ENCODE measurements at places on chromosomes 2 and 18. TPM values are rescaled to one million over a fixed set of nuclear protein-coding genes. Genes with fewer than 3 reads are reported as not detected.

DNA sequence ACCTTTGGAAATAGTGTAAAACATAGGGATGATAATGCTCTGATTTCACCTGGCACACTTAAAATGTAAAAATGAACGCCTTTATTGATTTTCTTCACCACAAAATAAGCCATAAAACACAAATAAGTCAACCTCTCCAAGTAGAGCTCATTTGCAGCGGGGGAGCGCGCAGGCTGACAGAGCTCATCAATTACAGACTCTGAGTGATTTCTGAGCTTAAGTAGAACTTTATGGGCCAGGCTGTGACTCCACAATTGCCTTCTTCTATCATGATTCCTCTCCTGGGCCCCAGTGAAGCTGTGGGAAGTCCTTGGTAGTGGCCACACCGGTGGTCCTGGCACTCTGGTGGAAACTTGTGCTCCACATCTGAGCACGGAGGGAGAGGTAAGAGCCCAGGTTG lies 789.0 kb upstream of the RAB6C start:
- no peak for DNase-seq

- DNase-seq = no peak
These were observed 124.5 kb downstream of the DCDC2C start for GRCh38 chr2:3827673-3828575.

- no peak for DNase-seq
These were observed 147.4 kb downstream of the CERS6 start for GRCh38 chr2:168603439-168603961.

GRCh38 chr2:128798502-128799283 lies 480.0 kb upstream of the HS6ST1 start:
- DNase-seq = no peak

Gene INHA
- total RNA-seq = 1.2 TPM

DNA sequence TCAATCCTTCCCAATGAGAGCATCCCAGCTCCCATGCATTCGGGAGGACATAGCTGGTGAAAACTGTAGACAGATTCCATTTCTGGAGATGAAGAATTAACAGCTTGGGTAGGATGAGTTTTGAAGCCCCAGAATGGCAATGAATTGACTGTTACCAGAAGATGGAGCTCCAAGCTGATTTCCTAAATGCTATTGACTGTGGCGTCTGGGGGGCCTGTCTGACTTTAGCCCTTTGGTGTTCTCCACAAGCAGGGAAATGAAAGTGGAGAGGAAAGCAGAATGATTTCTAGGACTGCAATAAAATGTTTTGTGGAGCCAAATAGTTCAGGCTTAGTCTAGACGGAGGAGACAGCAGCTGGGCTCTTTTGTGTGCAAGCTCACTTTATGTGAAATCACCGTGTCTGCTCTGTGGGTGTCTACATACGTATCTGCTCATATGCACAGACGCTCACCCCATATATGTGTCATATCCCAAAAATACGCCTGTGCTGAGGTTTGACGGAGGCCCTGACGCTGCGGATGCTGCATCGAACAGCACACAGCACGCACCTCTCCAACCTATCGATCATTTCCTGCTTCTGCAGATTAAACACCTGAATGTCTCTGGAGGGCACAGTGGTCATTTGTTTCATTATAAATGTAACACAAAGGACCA lies 166.4 kb upstream of the PXDN start:
- no peak for DNase-seq

Gene FHOD3
- 24.9 TPM for total RNA-seq

GRCh38 chr18:77119851-77120491 lies 12.6 kb downstream of the MBP start:
- DNase-seq = no peak

DNA sequence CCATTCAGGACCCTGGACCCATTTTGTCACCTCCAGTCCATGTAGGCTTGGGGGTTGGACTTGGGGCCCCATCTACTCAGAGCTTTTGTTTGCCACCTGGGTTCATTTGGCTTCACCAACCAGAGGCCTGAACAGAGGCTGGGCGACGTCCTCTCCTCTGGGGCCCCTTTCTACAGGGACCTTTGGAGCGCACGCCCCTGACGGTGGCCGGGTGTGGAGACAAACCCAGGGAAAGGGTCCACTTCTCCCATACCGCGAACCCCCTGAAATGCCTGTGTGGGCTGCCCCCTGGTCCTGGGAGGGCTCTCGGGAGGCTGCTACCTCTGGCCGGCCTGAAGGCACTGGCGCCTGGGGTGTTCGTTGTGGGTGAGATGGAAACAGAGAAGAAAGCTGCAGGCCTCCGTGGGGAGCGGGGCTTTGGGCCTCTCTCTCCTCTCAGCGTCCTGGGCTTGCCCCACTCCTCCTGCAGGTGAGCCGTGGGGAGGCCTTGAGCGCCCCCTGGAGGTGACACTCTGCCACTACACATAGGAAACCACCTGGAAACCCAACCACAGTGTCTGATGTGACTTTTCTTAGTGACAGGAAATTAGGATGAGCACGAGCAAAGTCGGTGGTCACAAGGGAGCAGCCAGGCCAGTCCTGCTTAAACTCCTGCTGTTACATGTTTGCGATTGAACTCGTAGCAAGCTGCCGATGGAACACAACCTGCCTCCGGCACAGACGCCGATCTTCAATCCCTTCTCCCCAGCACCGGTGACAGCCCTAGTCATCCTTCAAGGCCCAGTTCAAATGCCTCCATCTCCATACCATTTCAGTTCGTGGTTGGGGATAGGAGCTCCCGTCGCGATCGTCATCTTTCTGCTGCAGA lies 12.0 kb upstream of the NTSR2 start:
- no peak for DNase-seq

Gene DYSF
- 15.2 TPM for total RNA-seq

GRCh38 chr18:48163738-48164115 lies 233.3 kb upstream of the SMAD2 start:
- DNase-seq = no peak

Gene TWSG1
- 107 TPM for total RNA-seq

GRCh38 chr2:216181953-216182461 lies 72.9 kb downstream of the XRCC5 start:
- DNase-seq = no peak

GRCh38 chr2:138333677-138334076 lies 167.9 kb upstream of the SPOPL start:
- no peak for DNase-seq

- no peak for DNase-seq
These were observed 488.4 kb downstream of the ADCYAP1 start for GRCh38 chr18:1392865-1393734.

DNA sequence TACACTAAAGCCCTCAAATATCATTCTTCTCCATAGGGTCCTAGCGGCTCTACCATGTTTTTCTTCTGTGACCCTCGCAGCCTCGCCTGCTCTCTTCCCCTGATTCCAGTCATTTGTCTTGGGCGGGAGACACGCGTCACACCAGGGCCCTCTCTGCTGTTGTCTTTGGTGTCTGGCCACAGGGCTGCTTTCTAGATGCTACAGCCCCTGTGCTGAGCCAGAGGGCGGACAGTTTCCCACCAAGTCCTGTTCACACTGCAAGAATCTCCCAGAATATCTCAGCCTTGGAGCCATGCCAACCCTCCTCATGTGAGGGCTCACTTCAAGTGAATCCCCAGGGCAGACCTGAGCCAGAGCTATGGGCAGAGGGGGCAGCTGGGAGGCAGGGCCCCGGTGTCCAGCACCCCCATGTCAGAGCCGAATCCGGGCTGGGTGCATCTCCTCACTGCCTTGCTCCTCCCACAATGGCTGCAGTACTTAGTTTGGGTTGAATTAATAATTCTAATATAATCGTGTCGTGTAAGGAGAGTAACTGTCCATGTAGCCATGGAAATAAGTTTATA lies 42.1 kb downstream of the DIPK1C start:
- DNase-seq = no peak

- no peak for DNase-seq
These were observed 46.9 kb upstream of the CD28 start for GRCh38 chr2:203659331-203660049.

DNA sequence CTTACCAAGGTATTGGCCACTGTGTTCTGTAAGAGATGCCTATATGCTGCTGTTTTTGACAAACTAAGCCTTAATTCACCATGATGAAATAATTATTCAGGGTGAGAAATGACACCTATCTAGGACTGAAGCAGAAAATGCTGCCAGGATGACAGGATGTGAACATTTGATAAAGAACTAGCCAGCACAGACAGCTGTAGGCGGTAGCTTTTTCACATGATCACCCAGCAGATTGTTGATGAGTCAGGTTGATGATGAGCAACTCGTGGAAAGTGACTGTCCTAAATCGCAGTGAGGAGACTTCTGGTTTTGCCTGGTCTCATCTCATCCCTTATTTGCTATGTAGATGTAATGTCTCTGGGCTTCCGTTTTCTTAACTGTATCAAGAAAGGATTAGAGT lies 144.1 kb downstream of the PRPF40A start:
- DNase-seq = no peak

GRCh38 chr2:233699424-233700027 lies 6.8 kb downstream of the UGT1A6 start:
- no peak for DNase-seq

DNA sequence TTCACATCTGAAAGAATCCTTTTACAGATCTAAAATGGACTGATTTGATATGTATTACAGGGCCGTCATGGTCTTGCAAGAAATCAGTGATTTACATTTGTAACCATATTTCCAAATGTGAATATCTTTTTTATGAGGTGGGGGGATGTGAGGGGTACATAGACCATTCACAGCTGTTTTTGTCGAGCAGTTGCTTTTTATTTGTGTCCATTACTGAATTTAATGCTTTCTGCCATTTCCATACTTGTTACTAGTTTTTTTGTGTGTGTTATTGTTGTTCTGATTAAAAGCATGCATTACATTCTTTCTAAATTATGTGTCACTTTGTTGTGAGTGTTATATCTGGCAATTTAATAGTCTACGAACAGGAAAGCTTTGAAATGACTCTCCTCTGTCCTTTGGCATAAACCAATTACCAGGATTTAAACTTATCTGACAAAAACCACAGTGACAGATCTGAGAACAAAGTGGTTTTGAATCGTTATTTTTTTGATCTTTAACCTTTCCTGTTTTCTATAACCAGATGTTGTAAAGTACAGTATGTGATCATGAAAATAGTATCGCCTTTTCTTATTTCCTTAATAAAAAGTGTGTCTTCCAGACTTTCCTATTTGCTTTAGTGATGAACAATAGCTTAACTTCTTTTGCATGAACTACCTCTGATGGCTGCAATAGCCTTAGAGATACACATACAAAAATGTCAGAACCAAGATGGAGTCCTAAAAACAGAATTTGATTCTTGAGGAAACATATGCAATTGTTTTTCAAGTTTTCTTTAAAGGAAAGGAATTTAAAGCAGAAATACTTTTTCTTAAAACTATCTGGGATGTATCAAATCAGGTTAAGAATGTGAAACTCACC lies 354.2 kb upstream of the ACVR2A start:
- no peak for DNase-seq

- DNase-seq = no peak
These were observed 13.0 kb upstream of the RMDN2 start for GRCh38 chr2:37912056-37912455.

DNA sequence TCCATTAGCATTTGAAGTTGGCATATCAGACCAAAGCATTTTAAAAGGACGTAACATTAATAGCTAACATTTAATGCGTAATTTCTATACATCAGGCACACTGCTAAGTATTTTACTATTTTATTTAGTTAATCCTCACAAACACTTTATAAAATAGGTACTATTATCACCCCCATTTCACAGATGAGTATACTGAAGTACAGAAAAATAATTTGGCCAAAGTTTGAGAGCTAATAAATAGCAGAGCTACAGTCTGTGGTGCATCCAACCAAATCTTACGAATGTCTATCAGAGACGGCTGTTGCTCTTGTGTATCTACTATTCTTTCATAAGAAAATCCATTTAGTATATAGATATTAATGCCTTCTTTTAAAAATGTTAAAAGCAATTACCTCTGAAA lies 11.9 kb downstream of the TYW5 start:
- DNase-seq = no peak

DNA sequence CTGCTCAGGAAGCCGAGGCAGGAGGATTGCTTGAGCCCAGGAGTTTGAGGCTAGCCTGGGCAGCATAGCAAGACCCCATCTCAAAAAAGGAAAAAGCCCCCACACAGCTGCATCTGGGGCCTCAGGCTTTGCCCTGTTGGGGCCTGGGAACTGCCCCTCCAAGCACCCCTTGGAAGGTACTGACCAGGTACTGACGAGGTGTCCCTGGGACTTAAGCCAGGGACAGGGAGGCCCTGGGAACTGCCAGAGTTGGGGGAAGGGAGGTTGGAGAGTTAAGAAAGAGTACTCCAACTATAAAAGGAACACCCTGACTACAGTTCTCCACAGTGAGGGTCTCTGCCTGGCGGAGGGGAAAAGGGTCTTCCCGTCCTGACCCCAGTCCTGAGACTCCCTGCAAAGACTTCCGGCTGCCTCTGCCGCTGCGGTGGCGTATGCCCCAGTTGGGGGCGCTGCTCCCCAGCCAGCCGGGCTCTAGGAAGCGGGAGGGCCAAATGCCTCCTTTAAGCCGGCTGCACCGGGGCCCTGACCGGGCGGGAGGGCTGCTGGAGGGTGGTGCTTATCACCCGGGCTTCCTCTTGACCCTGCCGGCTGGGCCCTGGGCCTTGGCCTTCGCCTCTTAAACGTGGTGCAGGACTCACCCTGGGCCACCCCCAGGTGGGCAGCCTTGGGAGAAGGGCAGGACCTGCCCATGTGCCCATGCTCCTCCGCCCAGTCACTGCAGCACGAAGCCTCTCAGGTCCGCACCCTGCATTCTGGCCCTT lies 12.8 kb downstream of the SLC30A3 start:
- DNase-seq = no peak

DNA sequence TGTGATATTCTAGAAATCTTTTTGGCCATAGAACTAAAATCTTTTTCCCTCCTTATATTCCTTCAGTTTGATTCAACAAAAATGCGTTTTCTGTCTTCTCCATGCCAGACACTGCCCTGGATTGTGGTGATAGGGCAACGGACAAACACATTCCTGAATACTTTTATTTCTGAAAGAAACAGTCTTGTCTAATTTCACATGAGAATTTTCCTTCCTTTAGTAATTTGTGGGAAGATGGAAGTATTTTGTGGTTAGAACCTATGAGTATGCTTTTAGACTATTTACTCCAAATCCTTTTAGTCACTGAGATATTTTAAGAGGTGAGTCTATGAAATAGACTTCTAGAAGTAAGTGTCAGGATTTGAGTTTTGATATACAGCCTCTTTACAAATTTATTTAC lies 49.6 kb downstream of the COL5A2 start:
- DNase-seq = no peak

Gene DLX1
- 0.92 TPM for total RNA-seq

Gene ANKRD30BL
- not detected for total RNA-seq

DNA sequence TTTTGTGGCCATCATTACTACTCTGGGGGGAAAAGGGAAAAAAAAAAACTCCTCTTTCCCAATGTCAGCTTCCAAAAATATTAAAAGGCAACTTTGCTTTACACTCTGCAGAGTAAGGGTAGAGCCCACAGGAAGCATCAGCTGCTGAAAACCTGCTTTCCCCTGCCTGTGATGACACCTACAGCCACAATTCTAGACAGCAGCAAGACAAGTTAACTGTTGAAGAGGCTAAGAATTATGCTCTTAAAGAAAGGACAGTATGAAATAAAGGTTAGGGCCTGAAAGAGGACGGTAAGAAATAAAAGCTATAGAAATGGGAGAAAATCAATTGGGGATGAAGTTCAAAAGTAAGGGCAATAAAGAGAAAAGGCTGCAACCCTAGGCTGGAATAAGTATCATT lies 3.0 kb downstream of the PDE11A start:
- no peak for DNase-seq

GRCh38 chr2:16261791-16262190 lies 321.4 kb downstream of the MYCN start:
- no peak for DNase-seq

Gene ATP6V1B1
- 1.4 TPM for total RNA-seq

- no peak for DNase-seq
These were observed 1045.1 kb upstream of the POU3F3 start for GRCh38 chr2:103808814-103809213.

Gene C1QL2
- total RNA-seq = not detected

Gene MOGAT1
- total RNA-seq = not detected

- no peak for DNase-seq
These were observed 58.4 kb upstream of the POMC start for GRCh38 chr2:25226827-25227226.

All from thoracic aorta (tissue), 2 donors.